Fibroblast of lung (primary cell): ENCODE measurements at places on chromosomes 4 and X. TPM values are rescaled to one million over a fixed set of nuclear protein-coding genes. Genes with fewer than 3 reads are reported as not detected.

The HSFX2 gene
- 0.26 and 0.50 TPM in 2 replicates for total RNA-seq

- no peaks in the 10 kb centered on the region for H3K36me3 ChIP-seq
- no peaks in the 10 kb centered on the region for H3K27me3 ChIP-seq
- peaks cover 2% of the 10 kb centered on the region for H3K4me1 ChIP-seq
- H3K27ac ChIP-seq = no peak overlapping the region
- no peak overlapping the region for H3K4me3 ChIP-seq
Observed at GRCh38 chrX:150358651-150359050, 4.5 kb upstream of the MAMLD1 start.

GRCh38 chrX:149848855-149849254 lies 32.1 kb upstream of the MAGEA8 start:
- H3K4me3 ChIP-seq = no peak overlapping the region
- no peaks in the 10 kb centered on the region for H3K36me3 ChIP-seq
- DNase-seq = no peak
- no peaks in the 10 kb centered on the region for H3K4me1 ChIP-seq

DNA sequence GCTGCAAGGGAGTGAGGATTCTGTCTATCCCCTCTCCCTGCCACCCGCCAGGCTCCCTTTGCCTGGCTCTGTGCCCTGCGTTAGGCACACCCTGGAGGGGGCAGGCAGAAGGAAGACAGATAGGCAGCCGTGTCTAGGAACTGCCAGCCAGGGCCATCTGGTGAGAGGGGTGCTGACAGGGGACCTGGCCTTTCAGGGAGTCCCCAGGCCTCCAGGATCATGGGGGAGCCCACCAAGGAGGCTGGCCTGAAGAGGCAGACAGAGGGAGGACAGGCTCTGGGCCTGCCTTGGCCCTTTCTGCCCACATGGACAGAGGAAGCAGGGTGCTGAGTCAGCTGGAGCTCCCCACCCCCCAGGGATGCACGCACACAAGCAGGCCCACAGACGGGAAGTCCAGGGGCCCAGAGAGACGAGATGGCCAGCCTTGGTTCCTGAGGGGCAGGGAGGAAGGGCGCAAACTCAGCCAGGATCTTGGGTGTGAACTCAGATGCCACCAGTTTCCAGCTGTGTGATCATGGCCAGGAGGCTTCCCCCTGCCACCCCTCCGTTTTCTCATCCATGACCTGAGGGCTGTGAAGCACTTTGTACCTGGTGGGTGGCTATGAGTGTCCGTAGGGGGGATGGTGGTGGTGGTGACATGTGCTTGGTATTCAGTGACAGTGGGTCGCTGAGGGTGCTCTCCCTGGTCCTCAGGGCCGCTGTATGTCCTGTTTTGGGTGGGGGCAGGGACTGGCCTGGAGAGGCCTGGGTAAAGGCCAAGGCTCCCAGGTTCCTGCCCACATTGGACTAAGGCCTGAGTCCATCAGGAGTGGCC lies 1.8 kb downstream of the SH3BP2 start:
- no peaks in the 10 kb centered on the region for H3K27me3 ChIP-seq
- H3K36me3 ChIP-seq = peaks cover 2% of the 10 kb centered on the region
- H3K4me3 ChIP-seq = no peak overlapping the region
- DNase-seq = peak; percentile 80
- H3K27ac ChIP-seq = peak overlapping the region; percentile 38

The TMPRSS11F gene
- not detected in 2 replicates for total RNA-seq
